ENCODE measurements at places on chromosomes 1 and 21.
A peak's percentile ranks its signal among the peaks of the same experiment; 100 is the strongest.

DNA sequence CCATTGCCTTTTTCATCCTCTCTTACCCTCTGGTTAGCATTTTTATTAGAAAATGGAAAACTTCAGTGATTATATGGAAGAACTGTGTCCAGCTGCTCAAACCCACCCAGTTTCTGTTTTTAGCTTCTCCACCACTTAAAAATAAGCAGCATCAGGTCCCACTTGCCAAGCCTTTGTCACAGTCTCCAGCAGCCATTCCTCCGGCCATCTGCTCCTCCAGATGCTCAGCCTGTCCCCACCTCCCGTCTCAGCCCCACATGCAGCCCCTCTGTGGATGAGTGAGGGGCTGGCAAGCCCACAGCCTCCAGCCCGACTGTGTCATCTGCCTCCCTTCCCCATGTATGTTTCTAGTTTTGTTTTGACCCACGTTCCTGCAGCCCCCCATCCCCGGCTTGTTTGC is 289.7 kb downstream of the HHAT start:
- no peak for DNase-seq

DNA sequence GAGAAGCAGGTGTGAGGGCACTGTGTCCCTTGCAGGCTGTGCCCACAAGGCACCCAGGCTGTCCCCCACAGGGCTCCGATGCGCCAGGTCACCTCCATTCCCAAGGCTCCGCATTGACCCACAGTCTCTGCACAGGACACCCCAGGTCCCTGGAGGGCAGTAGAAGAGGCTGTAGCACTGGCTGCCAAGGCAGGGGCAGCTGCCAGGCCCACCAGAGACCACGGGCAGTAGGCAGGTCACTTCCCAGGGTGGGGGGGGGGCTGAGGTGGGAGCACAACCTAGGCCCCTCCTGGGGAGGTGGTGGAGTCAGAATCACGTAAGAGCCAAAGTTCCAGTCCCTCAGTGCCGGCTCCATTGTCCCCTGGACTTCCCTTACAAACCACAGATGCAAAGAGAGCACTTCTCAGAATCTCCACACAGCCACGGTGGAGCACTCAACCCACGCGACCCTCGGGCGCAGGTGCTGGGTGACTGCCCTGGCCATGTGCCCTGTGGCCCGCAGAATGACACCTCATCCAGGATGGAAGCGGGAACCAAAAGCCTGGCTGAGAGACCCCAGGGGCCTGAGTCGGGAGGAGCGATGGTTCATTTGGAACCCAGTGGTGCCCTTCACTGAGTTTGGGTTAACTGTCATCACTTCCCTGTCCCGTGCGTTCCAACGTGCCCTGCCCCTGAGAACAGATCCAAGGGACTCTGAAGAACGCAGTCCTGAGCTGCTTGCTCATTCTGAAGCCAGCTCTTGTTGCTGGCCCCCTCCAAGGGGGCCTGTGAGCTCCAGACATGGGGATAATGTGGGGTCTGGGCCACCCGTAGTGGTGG is 69.7 kb upstream of the PDE9A start:
- no peak for DNase-seq

DNA sequence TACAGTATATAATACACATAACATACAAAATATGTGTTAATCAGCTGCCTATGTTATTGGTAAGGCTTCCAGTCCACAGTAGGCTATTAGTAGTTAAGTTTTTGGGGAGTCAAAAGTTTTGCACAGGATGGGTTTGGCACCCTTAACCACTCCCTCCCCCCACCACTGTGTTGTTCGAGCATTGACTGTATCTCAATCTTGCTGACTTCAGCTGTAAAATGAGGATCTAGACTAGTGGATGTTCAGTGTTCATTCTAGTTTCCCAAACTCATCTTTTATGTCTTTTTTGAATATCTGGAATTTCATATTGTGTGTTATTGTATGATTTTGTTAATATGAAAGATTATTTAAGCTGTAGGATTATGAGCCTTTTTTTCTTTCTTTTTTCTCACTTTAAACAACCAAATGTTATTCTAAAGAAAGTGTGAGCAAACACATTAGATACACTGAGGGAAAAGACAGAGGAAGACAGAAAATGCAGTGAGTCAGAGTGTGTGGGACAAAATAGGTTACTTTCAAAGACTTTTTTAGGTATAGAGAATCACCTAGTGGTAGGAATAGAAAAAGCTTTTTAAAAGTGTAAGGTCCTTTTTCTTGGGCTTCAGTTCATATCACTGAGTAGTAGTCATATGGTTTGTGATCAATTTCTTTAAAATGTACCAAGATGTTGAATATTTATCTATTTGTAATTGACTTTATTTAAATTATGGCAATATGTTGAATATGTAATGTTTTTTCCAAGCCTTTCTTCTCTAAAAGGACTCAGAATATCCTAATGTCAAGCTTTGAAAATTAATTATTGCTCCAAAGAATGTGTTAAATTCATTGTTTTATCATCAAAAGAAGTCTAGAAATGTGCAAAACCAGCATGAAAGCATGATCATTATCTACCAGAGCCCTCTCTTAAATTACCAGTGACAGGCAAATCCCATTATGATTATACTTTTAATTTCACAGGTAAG is 17.9 kb upstream of the CENPF start:
- peak; percentile 23 for DNase-seq

- DNase-seq: no peak
These were observed 442 bp upstream of the AHCYL1 start for GRCh38 chr1:109984190-109984455.

- no peak for DNase-seq
These were observed 97.6 kb downstream of the OSBPL9 start for GRCh38 chr1:51714374-51715019.

- DNase-seq: no peak
These were observed 116.5 kb downstream of the RNF220 start for GRCh38 chr1:44521378-44522080.

- peak; percentile 45 for DNase-seq
These were observed 11.6 kb upstream of the CD247 start for GRCh38 chr1:167529829-167530474.

DNA sequence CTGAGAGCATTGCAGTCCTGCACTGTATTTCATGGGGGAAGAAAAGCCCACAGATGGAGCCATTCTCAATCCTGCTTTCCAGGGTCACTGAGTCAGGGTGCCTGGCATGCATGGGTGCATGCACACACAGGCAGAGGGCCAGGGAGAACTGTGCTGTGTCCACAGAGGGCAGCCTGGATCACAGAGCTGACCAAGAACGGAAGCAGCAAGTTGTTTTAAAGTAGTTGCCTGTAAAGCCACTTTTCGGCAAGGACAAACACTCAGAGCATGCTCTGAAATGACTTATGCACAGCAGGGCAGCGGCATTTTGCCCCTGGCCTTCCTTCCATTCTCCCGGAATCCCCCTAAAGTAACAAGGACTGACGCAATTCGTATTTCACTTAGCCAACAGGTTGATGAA is 3.6 kb downstream of the ERG start:
- DNase-seq: no peak

- peak; percentile 44 for DNase-seq
These were observed 4.6 kb downstream of the DMAP1 start for GRCh38 chr1:44217809-44218410.

DNA sequence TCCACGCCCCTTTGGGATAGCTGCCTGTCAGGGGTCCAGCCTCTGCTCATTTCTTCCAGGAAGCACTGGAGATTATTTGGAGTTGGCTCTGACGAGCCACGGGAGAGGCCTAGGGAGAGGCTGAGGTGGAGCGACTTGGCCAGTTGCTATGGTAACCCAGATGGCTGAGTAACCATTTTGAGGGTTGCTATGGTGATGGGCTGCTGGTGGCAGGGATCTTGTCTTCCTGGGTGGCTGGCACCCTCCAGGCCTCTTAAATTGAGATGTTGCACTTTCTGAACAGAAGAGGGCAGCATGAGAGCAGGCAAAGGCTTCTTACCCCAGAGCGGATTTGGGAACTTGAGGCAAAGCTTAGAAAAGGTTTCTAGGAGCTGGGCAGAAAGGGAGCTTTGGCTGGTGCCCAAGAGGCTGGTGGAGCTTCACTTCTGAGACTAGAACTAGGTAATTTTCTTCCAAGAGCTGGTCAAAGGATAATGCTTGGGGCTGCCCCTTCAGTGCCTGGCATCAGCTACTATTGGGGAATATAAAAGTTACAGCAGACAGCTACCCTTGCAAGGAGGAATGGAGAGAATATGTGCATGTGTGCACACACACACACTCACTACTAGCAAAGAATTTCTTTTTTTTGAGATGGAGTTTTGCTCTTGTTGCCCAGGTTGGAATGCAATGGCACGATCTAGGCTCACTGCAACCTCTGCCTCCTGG is 72.5 kb downstream of the NDUFS5 start:
- peak; percentile 65 for DNase-seq

GRCh38 chr1:208741296-208741695 is 497.1 kb upstream of the PLXNA2 start:
- DNase-seq: no peak

DNA sequence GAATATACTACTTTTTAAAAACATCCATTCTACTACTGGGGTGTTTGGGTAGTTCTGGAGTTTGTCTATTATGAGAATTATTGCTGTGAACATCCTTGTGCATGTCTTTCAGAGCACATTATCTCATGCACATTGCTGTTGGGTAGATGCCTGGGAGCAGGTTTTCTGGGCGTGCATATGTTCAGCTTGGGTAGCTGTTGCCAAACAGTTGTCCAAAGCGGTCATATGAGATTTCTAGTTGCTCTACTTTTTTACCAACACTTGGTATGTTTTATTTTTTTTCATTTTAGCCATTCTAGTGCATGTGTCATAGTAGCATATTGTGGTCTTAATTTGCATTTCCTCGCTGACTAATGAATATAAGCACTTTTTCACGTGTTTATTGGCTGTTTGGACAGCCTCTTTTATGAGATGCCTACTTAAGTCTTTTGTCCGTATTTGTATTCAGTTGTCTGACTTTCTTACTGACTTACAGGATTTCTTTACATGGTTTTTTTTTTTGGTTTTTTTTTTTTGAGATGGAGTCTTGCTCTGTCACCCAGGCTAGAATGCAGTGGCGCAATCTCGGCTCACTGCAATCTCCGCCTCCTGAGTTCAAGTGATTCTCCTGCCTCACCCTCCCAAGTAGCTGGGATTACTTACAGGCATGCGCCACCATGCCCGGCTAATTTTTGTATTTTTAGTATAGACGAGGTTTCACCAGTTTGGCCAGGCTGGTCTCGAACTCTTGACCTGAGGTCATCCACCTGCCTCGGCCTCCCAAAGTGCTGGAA is 18.1 kb downstream of the ZDHHC18 start:
- DNase-seq: no peak

GRCh38 chr1:48760857-48761256 is 15.8 kb downstream of the BEND5 start:
- no peak for DNase-seq

- no peak for DNase-seq
These were observed 23.7 kb downstream of the UROD start for GRCh38 chr1:45035631-45036301.

- DNase-seq: no peak
These were observed 53.7 kb downstream of the ZBTB8A start for GRCh38 chr1:32592943-32593342.

- no peak for DNase-seq
These were observed 8.6 kb downstream of the SLC2A1 start for GRCh38 chr1:42950116-42950481.

DNA sequence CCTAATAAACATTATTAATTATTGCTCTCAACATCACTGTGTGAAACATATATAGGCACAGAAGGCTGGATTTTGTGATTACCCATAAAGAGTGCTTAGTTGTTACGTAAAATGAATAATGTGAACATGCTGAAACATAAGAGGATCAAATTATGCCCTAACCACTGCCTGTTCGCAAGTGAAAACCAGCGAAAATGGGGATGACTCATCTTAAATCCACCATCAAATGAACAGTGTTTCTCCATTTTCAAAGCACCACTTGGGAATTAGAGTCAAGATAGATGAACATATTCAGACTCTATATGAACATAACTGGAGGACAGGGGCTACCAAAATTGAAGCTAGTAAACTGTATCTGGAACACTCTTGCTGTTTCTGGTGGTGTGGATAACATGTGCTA is 386.2 kb downstream of the HHIPL2 start:
- DNase-seq: no peak

GRCh38 chr1:43492826-43493225 is 37.9 kb upstream of the PTPRF start:
- DNase-seq: no peak

- no peak for DNase-seq
These were observed 141.1 kb downstream of the TOMM20 start for GRCh38 chr1:234987415-234988154.

DNA sequence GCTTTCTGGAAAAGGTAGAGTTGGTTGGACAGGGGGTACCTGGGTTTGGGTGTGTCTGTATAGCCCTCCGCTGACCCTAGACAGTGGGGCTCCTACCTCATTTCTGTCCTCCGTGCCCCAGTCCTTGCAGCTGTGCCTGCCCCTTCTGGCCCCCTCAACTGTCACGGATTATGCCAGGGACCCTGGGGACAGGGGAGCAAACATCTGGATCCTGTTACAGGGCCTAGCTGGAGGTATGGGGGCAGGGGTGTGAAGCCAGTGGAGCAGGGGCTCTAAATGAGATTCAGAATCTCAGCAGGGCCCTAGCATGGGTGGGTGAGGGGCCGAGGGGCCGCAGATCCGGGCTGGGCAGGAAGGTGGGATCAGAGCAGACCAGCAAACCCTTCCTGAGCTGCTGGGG is 81.0 kb downstream of the TAS1R2 start:
- no peak for DNase-seq

GRCh38 chr1:202197653-202198365 is 4.2 kb downstream of the LGR6 start:
- DNase-seq: no peak

DNA sequence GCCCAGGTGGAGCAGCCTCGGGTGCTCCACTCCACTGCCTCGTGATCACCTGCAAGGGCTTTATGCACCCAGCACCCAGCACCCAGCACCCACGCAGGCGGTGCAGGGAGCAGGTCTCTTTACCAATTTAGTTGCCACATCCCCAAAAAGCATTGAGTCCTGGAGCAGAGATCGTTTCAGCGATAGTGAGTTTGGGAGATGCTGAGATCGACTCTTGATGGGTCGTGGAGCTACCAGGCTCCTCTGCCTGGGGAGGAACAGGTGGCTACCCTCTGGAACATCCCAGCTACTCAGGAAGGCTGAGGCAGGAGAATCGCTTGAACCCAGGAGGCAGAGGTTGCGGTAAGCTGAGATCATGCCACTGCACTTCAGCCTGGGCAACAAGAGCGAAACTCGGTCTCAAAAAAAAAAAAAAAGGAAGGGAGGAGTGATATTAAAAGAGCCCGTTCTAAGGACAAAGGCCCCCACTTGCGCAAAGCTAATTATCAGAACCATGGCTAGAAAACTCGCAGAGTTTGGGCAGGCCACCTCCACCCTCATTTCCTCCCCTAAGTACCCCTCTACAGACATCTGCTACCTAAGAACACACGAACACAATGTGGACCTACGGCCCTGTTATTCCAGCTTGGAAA is 106.5 kb upstream of the SLC45A1 start:
- DNase-seq: no peak

DNA sequence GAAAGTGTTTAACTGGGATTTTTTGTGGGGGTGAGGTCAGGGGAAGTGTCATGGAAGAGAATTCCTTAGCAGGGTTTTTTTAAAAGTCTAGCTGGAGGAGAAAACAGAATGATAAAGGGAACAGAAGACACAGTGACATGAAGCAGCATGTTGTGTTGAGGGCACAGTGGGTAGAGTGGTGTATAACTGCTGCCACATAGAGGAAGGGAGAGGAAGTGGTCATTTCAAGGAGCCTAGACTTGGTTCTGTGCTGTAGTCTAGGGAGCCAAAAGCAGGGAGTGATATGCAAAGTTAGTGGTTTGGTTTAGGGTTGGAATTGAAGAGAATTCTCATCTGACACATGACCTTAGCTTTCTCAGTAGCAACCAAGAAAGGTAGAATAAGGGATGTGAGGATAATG is 10.2 kb downstream of the EEIG2 start:
- DNase-seq: no peak

- DNase-seq: no peak
These were observed 21.3 kb upstream of the ZNF326 start for GRCh38 chr1:89973471-89974127.

Data from NCI-H345 (cell line).